ENCODE measurements at places on chromosomes 12 and 14. TPM values are rescaled to one million over a fixed set of nuclear protein-coding genes. Genes with fewer than 3 reads are reported as not detected.
A peak's percentile ranks its signal among the peaks of the same experiment; 100 is the strongest.

The FITM1 gene
- total RNA-seq, result not detected

- peak; percentile 22 for DNase-seq
Measured at GRCh38 chr12:101616027-101616494, 21.3 kb downstream of the MYBPC1 start.

The TTC6 gene
- under 0.01 TPM for total RNA-seq

GRCh38 chr12:127546721-127547505 lies 720.1 kb upstream of the TMEM132C start:
- DNase-seq, result no peak

GRCh38 chr12:271161-271560 lies 8.5 kb upstream of the SLC6A13 start:
- no peak for DNase-seq

The AGAP2 gene
- 0.43 TPM for total RNA-seq

DNA sequence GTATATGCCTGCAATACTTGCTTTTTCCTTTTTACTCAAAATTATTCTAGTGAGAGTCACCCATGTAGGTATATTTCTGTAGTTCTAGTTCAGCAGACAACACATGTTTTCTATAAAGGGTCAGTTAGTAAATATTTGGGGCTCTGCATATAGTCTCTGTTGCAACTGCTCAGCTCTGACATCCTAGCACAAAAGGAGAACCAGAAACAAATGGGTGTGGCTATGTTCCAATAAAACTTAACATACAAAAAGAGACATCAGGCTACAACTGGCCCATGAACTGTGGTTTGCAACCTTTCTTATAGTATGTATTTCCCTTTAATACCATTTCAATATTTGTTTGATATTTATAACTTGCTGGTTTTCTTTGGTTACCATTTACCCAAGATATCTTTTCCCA lies 11.9 kb downstream of the NT5DC3 start:
- peak; percentile 81 for DNase-seq

- no peak for DNase-seq
Measured at GRCh38 chr14:85280074-85280473, 249.9 kb upstream of the FLRT2 start.

The KRT83 gene
- not detected for total RNA-seq

The SOX5 gene
- 13.8 TPM for total RNA-seq

- no peak for DNase-seq
Measured at GRCh38 chr12:69000540-69001243, 67.7 kb upstream of the CPM start.
